ENCODE measurements at places on chromosomes 6 and 20. TPM values are rescaled to one million over a fixed set of nuclear protein-coding genes. Genes with fewer than 3 reads are reported as not detected.

SMLR1 gene
- total RNA-seq: not detected

SIGLEC1 gene
- 0.06 TPM for total RNA-seq

RHAG gene
- not detected for total RNA-seq

CDSN gene
- not detected for total RNA-seq

MATN4 gene
- total RNA-seq: not detected
